ENCODE measurements at places on chromosomes 1 and 21. TPM values are rescaled to one million over a fixed set of nuclear protein-coding genes. Genes with fewer than 3 reads are reported as not detected.

Gene RBM8A
- 185 TPM for total RNA-seq

Gene TSNAX
- 37.0 TPM for total RNA-seq

Gene IVL
- not detected for total RNA-seq

DNA sequence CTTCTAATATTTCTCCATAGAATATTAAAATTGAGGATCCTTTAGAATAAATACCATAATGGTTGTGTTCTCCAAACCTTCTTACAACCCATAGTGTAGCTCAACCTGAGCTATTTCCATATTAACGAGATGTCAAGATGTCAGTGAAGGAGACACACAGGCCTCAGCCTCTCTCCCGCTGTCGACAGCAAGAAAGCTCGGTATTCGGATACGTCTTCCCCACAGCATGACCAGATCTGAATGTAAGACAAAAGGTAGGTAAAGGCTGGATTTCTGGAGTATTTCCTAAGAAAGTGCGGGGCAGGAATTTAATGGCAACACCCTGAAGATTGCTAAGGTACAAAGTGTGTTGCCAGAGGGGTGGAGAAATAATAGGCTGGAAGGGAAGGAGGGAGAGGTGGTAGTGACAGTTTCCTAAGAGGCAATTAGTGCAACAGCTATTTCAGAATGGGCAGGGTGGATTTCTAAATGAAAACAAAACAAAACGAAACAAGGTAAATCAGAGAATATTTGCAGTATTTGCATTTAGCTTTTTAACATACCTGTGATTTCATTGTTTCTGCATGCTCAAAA is 1.7 kb downstream of the ADSS2 start:
- H3K36me3 ChIP-seq, result no peaks in the 10 kb centered on the region
- peak overlapping the region; percentile 96 for H3K4me3 ChIP-seq
- H3K4me1 ChIP-seq, result peaks cover 37% of the 10 kb centered on the region
- H3K27ac ChIP-seq, result peak overlapping the region; percentile 76
- H3K27me3 ChIP-seq, result no peaks in the 10 kb centered on the region
- DNase-seq, result no peak
